Natural killer cell (primary cell): ENCODE measurements at places on chromosomes 2 and 18. TPM values are rescaled to one million over a fixed set of nuclear protein-coding genes. Genes with fewer than 3 reads are reported as not detected.

GRCh38 chr2:114061566-114062098 is 171.7 kb downstream of the ACTR3 start:
- no peaks in the 10 kb centered on the region for H3K27me3 ChIP-seq
- no peak overlapping the region for H3K4me3 ChIP-seq
- no peak overlapping the region for H3K27ac ChIP-seq
- H3K4me1 ChIP-seq = no peaks in the 10 kb centered on the region

DNA sequence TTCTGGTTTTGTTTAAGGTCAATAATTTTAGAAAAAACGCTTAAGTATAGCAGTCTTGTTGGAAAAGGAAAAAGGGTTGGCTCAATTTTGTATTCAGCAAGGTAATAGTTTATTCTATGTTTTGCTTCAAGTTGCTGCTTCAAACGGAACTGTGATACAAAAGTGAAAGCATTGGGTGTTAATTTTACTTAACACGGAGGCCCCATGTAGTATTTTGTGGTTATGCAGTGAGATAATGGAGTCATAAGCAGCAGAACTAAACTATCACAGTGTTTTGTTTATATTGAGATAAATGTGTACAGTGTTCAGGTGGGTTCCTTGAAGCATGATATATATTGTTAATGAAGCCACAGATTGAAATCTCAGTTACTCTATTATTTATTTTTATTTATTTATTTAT is 67.0 kb upstream of the LYPD6B start:
- DNase-seq = no peak
- H3K36me3 ChIP-seq = no peaks in the 10 kb centered on the region
- no peak overlapping the region for H3K4me3 ChIP-seq
- H3K27me3 ChIP-seq = no peaks in the 10 kb centered on the region
- H3K4me1 ChIP-seq = peaks cover 17% of the 10 kb centered on the region

DNA sequence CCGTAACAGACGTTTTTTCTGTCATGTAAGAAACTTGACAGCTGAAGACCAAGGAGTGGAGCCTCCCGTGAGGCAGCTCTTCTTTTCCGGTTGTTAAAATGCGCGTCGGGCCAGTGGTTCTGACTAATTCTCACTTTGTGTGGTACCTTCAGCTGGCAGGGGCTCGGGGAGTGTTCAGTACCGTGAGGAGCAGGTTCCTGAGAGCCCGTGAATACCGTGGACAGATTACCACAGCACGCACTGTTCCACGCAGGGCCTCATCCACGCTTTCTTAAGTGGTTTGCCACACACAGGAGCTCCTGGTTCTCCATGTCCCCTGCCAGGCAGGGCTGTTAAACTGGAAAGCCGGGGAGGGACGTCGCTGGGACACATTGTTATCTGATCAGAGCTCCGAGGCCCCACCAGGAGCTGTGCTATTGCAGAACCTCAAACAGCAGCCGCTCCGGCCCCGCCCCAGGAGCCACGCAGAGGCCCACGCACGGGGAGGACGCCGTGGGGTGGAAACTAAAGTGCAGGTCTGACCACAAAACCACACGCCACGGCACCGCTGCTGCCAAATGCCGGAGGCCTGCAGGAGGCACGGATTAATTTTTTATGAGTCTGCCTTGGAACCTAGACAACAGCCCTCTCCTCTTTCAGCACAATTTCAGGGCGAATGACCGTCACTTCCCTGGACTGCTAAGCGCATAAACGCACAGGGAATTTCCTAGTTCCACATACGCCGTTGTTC is 43.3 kb downstream of the NFATC1 start:
- H3K27ac ChIP-seq = no peak overlapping the region
- H3K4me1 ChIP-seq = peaks cover 15% of the 10 kb centered on the region
- no peaks in the 10 kb centered on the region for H3K27me3 ChIP-seq
- H3K36me3 ChIP-seq = peaks cover 13% of the 10 kb centered on the region
- H3K4me3 ChIP-seq = no peak overlapping the region

DNA sequence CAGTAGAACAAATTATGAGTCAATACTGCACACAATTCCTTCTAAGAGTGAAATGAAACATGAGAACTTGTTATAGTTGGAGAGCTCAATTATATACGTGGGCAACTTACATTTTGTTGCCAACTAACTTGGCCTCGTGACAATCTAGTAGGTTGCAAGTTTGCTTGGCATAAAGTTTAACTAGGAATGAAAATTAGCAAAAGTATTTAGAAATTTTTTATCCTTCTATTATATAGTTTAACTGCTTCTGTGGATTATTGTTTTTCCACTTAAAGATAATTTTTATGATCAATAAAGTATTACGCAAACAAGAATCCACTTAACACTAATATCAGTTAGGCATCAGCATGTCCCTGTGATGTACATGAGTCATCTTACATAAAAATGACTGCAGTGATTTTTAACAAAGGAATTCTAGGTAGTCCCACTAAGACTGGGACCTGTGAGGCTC is 41.1 kb downstream of the FAM124B start:
- H3K27me3 ChIP-seq = no peaks in the 10 kb centered on the region
- no peak for DNase-seq
- H3K36me3 ChIP-seq = no peaks in the 10 kb centered on the region
- no peaks in the 10 kb centered on the region for H3K4me1 ChIP-seq
- no peak overlapping the region for H3K4me3 ChIP-seq

DNA sequence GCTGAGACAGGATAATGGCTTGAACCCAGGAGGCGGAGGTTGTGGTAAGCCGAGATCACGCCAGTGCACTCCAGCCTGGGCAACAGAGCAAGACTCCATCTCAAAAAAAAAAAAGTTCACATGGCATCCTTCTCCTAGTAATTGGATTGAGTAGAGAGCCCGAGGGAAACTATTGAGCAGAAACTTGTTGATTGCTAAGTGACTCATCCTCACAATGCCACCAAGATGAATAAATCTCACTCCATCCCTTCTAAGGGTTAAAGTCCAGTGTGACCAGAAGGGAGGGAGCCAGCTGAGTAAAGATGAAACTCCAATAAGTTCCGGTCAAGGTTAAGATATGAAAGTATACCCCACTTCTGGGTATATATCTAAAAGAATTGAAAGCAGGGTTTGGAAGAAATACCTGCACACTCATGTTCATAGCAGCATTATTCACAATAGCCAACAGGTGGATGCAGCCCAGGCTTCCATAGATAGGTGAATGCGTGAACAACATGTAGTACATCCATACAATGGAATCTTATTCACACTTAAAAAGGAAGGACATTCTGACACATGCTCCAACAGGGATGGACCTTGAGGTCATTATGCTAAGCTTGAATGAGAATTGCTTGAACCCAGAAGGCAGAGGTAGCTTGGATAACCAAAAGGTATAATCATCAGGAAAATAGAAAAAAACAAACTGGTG is 13.0 kb upstream of the FHL2 start:
- H3K27me3 ChIP-seq = no peaks in the 10 kb centered on the region
- H3K36me3 ChIP-seq = no peaks in the 10 kb centered on the region
- DNase-seq = no peak
- no peaks in the 10 kb centered on the region for H3K4me1 ChIP-seq
- H3K4me3 ChIP-seq = no peak overlapping the region

- no peaks in the 10 kb centered on the region for H3K4me1 ChIP-seq
- H3K27ac ChIP-seq = no peak overlapping the region
- H3K36me3 ChIP-seq = no peaks in the 10 kb centered on the region
Observed at GRCh38 chr2:65452150-65452895, 19.9 kb upstream of the SPRED2 start.

Gene CCDC102B
- total RNA-seq = 8.9 TPM

DNA sequence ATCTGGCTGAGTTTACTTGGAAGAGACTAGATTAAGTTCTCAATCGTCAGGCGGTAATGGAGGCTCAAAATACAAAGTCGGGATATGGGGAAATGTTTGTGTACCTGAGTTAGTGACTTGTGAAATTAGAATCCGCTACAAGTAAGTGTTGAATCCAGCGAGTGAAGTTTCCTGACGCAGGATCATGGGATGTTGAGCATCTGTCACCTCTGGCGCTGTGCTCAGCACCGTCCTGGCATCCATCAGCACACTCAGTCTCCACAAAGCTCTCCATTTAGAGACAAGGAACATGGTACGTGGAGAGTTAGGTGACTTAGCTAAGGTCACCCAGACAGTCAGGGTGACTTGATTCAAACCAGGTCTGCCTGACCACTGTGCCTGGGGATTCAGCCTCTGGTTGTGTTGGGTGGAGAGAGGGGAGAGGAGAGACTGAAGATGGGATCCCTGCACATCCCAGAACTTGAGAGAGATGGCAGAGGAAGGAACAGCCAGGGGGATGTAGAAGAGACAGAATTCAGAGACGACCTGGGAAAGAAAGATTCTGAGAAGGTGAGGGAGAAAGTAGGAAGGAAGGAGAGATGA is 251.2 kb downstream of the ACKR3 start:
- H3K4me1 ChIP-seq = no peaks in the 10 kb centered on the region
- H3K27me3 ChIP-seq = no peaks in the 10 kb centered on the region
- no peak overlapping the region for H3K4me3 ChIP-seq
- no peaks in the 10 kb centered on the region for H3K36me3 ChIP-seq

Gene LGALSL
- 8.6 TPM for total RNA-seq

GRCh38 chr18:25042641-25043051 is 309.3 kb downstream of the ZNF521 start:
- H3K4me1 ChIP-seq = no peaks in the 10 kb centered on the region
- DNase-seq = no peak
- H3K27ac ChIP-seq = no peak overlapping the region
- no peaks in the 10 kb centered on the region for H3K36me3 ChIP-seq
- H3K27me3 ChIP-seq = no peaks in the 10 kb centered on the region

GRCh38 chr2:233385489-233386044 is 31.3 kb downstream of the DGKD start:
- H3K27me3 ChIP-seq = no peaks in the 10 kb centered on the region
- H3K4me1 ChIP-seq = peaks cover 88% of the 10 kb centered on the region
- peaks cover 20% of the 10 kb centered on the region for H3K36me3 ChIP-seq
- no peak overlapping the region for H3K4me3 ChIP-seq
- H3K27ac ChIP-seq = peak overlapping the region; percentile 64
- DNase-seq = peak; percentile 58

Gene CYS1
- not detected for total RNA-seq

- no peaks in the 10 kb centered on the region for H3K27me3 ChIP-seq
- no peak for DNase-seq
- no peaks in the 10 kb centered on the region for H3K4me1 ChIP-seq
Observed at GRCh38 chr18:55105873-55106272, 146.6 kb upstream of the CCDC68 start.

DNA sequence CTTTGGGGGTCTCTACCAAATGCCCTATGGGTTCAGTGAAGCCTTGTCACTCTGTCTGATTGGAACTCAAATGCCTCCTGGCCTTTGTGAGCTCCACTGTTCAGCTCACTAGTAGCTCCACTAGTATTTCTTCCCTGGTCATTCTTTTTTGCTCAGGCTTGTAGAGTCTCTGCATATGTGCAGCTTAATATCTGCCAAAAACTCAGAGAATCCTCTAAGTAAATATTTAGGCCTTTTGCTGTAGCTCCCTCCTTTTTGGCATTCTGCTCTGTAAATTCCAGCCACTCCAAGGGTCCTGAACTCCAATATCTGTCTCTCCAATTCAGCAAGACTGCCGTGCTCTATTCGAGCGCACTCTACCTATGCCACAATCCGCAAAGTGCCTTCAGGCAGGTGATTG is 146.5 kb downstream of the MAIP1 start:
- H3K4me1 ChIP-seq = no peaks in the 10 kb centered on the region
- H3K36me3 ChIP-seq = no peaks in the 10 kb centered on the region
- H3K27me3 ChIP-seq = no peaks in the 10 kb centered on the region
- no peak overlapping the region for H3K27ac ChIP-seq
- no peak overlapping the region for H3K4me3 ChIP-seq
- no peak for DNase-seq

DNA sequence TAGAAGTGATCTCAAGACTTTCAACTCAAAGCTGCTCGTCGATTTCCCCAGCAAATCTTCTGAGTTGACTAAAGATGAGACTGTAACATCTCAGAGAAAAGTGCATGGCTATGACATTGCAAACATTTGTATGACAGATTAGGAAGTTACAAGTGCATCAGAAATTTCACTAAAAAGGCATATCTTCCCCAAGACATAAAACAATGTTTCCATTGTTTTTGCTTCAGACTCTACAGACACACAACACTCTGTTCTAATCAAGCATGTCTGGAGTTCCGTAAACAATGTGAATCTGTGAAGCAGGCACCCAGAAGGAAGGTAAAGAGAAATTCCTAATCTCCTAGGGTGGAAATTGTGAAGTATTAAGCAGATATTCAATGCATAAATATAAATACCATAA is 144.6 kb upstream of the LYPD1 start:
- no peak for DNase-seq
- no peaks in the 10 kb centered on the region for H3K27me3 ChIP-seq
- no peaks in the 10 kb centered on the region for H3K4me1 ChIP-seq

DNA sequence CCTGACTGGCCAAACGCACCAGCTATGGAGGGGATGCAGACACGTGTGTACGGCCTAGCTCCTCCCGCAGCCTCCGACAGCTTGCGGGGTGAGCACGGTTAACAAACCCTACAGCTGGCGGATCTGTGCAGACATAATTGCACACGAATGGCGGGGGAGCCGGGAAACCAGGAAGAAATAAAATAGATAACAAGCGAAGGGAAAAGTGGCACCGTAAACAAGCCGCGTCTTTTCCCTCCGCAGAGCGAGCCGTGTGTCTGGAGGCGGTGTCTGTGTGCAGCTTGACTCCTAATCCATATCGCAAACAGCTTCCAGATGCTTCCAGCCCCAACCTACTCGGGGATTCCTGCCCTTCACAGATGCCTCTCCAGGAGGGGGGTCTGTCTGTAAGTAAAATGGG is 853.1 kb upstream of the SALL3 start:
- no peaks in the 10 kb centered on the region for H3K4me1 ChIP-seq
- no peaks in the 10 kb centered on the region for H3K27me3 ChIP-seq
- H3K27ac ChIP-seq = no peak overlapping the region
- no peak for DNase-seq
- no peak overlapping the region for H3K4me3 ChIP-seq

- no peak overlapping the region for H3K4me3 ChIP-seq
- no peaks in the 10 kb centered on the region for H3K27me3 ChIP-seq
- no peak overlapping the region for H3K27ac ChIP-seq
Observed at GRCh38 chr18:24799720-24800119, 339.3 kb downstream of the HRH4 start.

DNA sequence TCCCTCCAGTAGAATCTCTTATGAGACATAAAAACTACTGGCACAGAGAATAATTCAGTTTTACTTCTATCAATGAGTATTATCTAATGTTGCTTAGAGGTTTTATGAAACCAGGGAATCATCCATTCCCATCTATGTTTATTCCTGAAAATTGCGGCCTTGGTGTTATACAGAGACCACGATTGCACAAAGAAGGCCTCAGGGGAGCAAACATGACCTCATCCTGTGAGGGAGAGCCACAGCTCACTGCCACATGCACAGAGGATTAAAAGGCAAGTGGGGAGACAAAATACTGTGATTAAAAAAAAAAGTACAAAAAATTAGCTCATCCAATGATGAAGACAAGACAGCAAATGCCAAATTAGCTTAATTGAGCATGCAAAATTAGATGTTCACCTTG is 111.8 kb upstream of the SLC35G4 start:
- DNase-seq = no peak
- no peaks in the 10 kb centered on the region for H3K27me3 ChIP-seq
- no peaks in the 10 kb centered on the region for H3K36me3 ChIP-seq
- H3K4me3 ChIP-seq = no peak overlapping the region
- H3K4me1 ChIP-seq = no peaks in the 10 kb centered on the region

- no peaks in the 10 kb centered on the region for H3K27me3 ChIP-seq
- no peak overlapping the region for H3K4me3 ChIP-seq
- H3K27ac ChIP-seq = no peak overlapping the region
- DNase-seq = no peak
- H3K4me1 ChIP-seq = no peaks in the 10 kb centered on the region
Observed at GRCh38 chr2:109066501-109066900, 62.5 kb upstream of the SH3RF3 start.

- H3K27me3 ChIP-seq = no peaks in the 10 kb centered on the region
- H3K36me3 ChIP-seq = no peaks in the 10 kb centered on the region
- no peak overlapping the region for H3K4me3 ChIP-seq
- no peak overlapping the region for H3K27ac ChIP-seq
Observed at GRCh38 chr18:32439802-32440201, 30.9 kb downstream of the GAREM1 start.
